ENCODE measurements at places on chromosomes 16 and 17.

DNA sequence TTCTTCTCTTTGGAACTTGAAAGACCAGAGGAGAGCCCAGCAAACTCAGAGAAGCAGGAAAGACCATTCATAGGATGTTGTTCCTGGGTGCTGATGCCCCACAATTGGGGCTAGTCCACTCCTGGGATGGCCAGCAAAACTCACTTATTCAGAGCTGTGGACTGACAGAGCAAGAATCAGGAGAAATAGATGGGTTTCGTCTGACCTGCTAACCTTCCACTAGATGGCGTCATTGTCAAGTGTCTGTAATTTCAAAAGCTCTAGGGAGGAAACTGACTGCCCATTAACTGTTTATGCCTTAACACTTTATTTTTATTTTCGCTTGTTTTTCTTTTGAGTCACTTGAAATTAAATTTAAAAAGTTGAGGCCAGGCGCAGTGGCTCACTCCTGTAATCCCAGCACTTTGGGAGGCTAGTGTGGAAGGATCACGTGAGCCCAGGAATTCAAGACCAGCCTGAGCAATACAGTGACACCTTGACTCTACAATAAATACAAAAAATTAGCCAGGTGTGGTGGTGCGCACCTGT, 28.7 kb upstream of the MILR1 start:
- peaks cover 6% of the 10 kb centered on the region for H3K4me1 ChIP-seq
- no peaks in the 10 kb centered on the region for H3K36me3 ChIP-seq
- H3K27me3 ChIP-seq: no peaks in the 10 kb centered on the region
- no peak overlapping the region for H3K4me3 ChIP-seq
- peak; percentile 31 for DNase-seq

- H3K27me3 ChIP-seq: no peaks in the 10 kb centered on the region
- peaks cover 27% of the 10 kb centered on the region for H3K36me3 ChIP-seq
- peaks cover 19% of the 10 kb centered on the region for H3K4me1 ChIP-seq
- H3K27ac ChIP-seq: peak overlapping the region; percentile 100
- DNase-seq: no peak
Measured at GRCh38 chr17:41692722-41693521, 4.2 kb downstream of the EIF1 start.

GRCh38 chr17:66965801-66966262, 1.3 kb downstream of the CACNG4 start:
- peaks cover 3% of the 10 kb centered on the region for H3K4me1 ChIP-seq
- H3K27ac ChIP-seq: no peak overlapping the region
- DNase-seq: no peak

GRCh38 chr16:75038036-75038858, 39.4 kb downstream of the ZNRF1 start:
- no peak overlapping the region for H3K27ac ChIP-seq
- H3K27me3 ChIP-seq: no peaks in the 10 kb centered on the region
- no peak overlapping the region for H3K4me3 ChIP-seq

GRCh38 chr17:64327201-64327930, 63.3 kb downstream of the PECAM1 start:
- H3K36me3 ChIP-seq: peaks cover 14% of the 10 kb centered on the region
- H3K27me3 ChIP-seq: no peaks in the 10 kb centered on the region
- H3K27ac ChIP-seq: no peak overlapping the region
- H3K4me1 ChIP-seq: peaks cover 39% of the 10 kb centered on the region
- no peak for DNase-seq
- H3K4me3 ChIP-seq: no peak overlapping the region

- H3K4me1 ChIP-seq: no peaks in the 10 kb centered on the region
- no peak overlapping the region for H3K27ac ChIP-seq
- peaks cover 6% of the 10 kb centered on the region for H3K27me3 ChIP-seq
- no peak for DNase-seq
Measured at GRCh38 chr17:6212766-6213165, 142.6 kb downstream of the WSCD1 start.

- no peak overlapping the region for H3K27ac ChIP-seq
- no peaks in the 10 kb centered on the region for H3K4me1 ChIP-seq
- H3K27me3 ChIP-seq: peaks cover 3% of the 10 kb centered on the region
- no peak for DNase-seq
- no peak overlapping the region for H3K4me3 ChIP-seq
Measured at GRCh38 chr16:66676599-66676998, 19.9 kb downstream of the CMTM4 start.

GRCh38 chr16:50956637-50957036, 194.4 kb downstream of the SALL1 start:
- H3K27me3 ChIP-seq: peaks cover 4% of the 10 kb centered on the region
- H3K36me3 ChIP-seq: no peaks in the 10 kb centered on the region
- H3K4me3 ChIP-seq: no peak overlapping the region
- no peak for DNase-seq
- H3K4me1 ChIP-seq: no peaks in the 10 kb centered on the region
- no peak overlapping the region for H3K27ac ChIP-seq

DNA sequence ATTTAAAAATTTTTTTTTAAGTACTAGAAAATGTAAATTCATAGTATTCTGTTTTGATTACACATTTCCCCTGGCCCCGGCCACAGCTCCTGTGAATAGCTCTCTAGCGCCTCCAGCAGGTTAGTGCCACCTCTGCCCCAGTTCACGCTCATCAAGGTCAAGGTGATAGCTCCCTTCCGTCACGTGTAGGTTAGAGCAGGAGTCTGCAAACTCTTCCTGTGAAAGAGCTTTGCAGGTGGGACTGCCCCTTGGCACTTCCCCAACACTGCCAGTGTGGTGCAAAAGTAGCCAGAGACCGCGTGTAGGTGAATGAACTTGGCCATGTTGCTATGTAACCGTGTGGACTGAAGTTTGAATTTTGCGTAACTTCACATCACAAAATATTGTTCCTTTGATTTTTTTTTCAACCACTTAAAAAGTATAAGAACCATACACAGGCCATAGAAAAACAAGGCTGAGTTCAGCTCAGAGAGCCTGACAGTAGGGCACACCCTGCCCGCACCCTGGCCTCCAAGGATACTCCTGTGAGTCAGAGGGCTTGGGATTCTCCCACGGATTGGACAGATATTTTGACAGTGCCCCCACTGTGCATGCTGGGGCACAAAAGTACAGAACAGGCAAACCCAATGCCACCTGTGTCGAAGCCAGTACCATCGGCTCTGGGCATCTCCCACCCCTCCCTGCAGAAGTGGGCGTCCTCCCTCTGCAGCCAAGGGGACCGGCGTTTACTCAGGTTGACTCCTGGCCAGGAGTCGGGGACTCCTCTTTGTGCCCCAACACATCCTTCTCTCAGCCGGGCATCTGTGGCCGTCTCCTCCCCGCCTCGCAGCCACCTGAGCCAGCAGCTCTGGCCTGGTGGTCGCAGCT, 92.0 kb upstream of the CHMP6 start:
- H3K4me1 ChIP-seq: peaks cover 22% of the 10 kb centered on the region
- no peaks in the 10 kb centered on the region for H3K27me3 ChIP-seq
- peak overlapping the region; percentile 94 for H3K27ac ChIP-seq
- DNase-seq: no peak

DNA sequence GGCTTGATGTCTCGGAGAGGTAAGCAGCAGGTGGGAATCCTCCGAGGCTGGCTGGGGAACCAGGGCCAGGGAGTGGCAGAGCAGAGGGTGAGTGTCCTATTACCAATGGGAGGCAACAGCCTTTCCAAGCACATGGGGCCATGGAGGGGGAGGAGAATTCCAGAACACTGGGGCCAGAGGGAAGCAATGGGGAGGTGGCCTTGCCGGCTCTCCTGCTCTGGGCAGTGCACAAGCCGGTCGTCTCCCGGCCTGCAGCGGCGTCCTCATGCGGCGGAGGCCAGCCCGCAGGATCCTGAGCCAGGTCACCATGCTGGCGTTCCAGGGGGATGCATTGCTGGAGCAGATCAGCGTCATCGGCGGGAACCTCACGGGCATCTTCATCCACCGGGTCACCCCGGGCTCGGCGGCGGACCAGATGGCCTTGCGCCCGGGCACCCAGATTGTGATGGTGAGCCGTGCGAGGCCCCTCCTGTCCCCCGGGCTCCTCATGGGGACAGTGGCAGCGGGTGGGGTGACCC, 21.9 kb downstream of the SGSH start:
- H3K27ac ChIP-seq: no peak overlapping the region
- H3K36me3 ChIP-seq: no peaks in the 10 kb centered on the region
- no peak overlapping the region for H3K4me3 ChIP-seq
- peaks cover 8% of the 10 kb centered on the region for H3K27me3 ChIP-seq

DNA sequence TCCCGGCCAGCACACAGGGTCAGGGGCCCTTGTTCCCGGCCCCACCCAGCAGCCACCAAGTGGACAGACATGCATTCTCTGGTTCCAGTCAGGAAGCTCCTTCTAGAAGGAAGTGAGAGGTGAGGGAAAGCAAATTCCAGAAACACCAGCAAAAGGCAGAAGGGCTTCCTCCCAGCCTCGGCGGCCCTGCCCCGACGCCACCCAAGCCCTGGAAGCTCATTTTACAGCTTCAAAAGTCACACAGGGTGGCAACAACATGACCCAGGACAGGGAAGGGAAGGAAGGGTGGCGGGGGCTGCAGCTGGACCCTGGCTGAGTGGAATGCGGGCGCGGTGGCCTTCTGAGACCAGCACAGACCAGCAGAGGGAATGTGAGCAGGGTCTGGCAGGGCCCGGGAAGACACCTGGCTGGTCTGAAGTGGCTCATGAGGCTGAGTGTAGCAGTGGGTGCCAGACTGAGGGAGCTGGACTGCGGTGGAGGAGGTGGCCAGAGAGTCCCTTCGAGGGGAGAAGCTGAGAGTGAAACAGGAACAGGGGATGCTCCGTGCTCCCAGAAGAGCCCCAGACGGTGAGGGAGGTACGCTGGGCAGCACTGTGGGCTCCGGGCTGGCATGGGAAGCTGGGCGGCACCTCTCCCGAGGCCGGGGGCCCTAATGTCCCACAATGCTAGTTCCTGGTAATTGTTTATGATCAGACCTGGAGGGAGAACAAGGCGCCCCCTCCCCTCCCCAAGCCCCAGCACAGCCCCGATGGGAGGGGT, 1.9 kb upstream of the UNC13D start:
- H3K4me1 ChIP-seq: peaks cover 20% of the 10 kb centered on the region
- H3K4me3 ChIP-seq: no peak overlapping the region
- H3K27me3 ChIP-seq: no peaks in the 10 kb centered on the region
- peaks cover 21% of the 10 kb centered on the region for H3K36me3 ChIP-seq
- DNase-seq: no peak

GRCh38 chr16:81511371-81511770, 66.8 kb downstream of the CMIP start:
- DNase-seq: no peak
- no peaks in the 10 kb centered on the region for H3K27me3 ChIP-seq
- no peak overlapping the region for H3K4me3 ChIP-seq
- H3K36me3 ChIP-seq: peaks cover 3% of the 10 kb centered on the region

GRCh38 chr17:48055531-48056245, 7.5 kb downstream of the NFE2L1 start:
- no peaks in the 10 kb centered on the region for H3K27me3 ChIP-seq
- peaks cover 41% of the 10 kb centered on the region for H3K36me3 ChIP-seq
- peaks cover 47% of the 10 kb centered on the region for H3K4me1 ChIP-seq
- peak overlapping the region; percentile 92 for H3K27ac ChIP-seq
- DNase-seq: no peak

GRCh38 chr17:32757963-32758362, 119.0 kb downstream of the MYO1D start:
- H3K36me3 ChIP-seq: peaks cover 7% of the 10 kb centered on the region
- no peaks in the 10 kb centered on the region for H3K4me1 ChIP-seq
- H3K4me3 ChIP-seq: no peak overlapping the region
- DNase-seq: no peak
- no peaks in the 10 kb centered on the region for H3K27me3 ChIP-seq
- no peak overlapping the region for H3K27ac ChIP-seq

DNA sequence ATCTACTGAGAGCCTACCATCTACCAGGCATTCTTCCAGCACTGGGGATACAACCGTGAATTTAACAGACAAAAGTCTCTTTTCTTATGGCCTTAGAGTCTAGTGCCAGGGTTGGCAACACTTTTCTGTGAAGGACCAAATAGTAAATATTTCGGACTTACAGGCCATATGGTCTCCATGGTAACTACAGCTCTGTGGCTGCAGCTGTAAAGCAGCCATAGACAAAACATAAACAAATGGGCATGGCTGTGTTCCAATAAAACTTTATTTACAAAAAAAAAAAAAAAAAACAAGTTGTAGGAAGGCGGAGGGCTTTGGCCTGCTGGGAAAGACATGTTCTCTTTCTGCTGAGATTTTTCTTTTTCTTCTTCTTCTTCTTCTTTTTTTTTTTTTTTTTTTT, 98.7 kb downstream of the ABCC12 start:
- H3K4me1 ChIP-seq: peaks cover 5% of the 10 kb centered on the region
- no peak overlapping the region for H3K4me3 ChIP-seq
- H3K36me3 ChIP-seq: no peaks in the 10 kb centered on the region
- H3K27ac ChIP-seq: no peak overlapping the region

- H3K4me1 ChIP-seq: no peaks in the 10 kb centered on the region
- H3K27me3 ChIP-seq: no peaks in the 10 kb centered on the region
- H3K27ac ChIP-seq: no peak overlapping the region
- no peak for DNase-seq
- H3K4me3 ChIP-seq: no peak overlapping the region
Measured at GRCh38 chr17:4009186-4009785, 45.0 kb upstream of the ATP2A3 start.

DNA sequence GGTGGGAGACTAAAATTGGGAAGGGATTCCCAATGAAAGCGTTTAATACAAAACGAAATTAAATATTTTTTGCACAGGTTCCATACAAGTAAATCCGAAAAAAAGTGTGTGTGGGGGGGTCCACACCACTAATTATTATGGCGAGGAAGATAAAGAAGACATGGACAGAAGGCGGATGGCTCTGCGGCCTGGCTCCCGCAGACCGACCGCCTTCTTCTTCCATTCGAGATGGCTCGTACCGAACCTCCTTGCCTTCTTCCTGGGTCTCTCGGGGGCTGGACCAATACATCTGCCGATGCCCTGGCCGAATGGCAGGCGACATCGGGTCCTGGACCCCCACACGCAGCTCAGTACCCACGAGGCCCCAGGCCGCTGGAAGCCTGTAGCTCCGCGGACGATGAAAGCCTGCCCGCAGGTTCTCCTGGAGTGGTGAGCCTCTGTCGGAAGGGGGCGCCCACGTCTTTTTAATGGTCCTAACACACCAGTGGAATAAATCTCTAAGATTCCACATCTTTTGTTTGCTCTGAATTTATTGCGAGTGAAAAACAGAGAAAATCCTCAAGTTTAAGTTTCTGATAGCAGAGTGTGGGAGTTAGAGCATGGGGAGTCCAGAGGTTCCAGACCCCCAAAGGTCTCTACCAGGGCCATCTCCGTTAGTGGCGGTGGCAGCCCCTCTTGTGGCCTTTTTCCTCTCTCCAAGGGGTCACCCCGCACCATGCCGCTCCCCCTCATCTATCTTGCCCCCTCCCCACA, 1.4 kb downstream of the PRAC2 start:
- peaks cover 41% of the 10 kb centered on the region for H3K27me3 ChIP-seq
- DNase-seq: no peak
- H3K4me3 ChIP-seq: peak overlapping the region; percentile 61

DNA sequence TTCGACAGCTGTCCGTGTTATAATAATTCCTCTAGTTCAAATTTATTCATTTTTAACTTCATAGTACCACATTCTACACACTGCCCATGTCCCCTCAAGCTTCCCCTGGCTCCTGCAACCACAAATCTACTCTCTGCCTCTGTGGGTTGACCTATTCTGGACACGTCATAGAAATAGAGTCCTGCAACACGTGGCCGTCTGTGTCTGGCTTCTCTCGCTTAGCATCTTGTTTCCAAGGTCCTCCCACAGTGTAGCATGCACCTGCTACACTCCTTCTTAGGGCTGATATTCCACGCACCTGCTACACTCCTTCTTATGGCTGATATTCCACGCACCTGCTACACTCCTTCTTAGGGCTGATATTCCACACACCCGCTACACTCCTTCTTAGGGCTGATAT, 16.5 kb downstream of the SCGB1C2 start:
- no peaks in the 10 kb centered on the region for H3K36me3 ChIP-seq
- H3K4me1 ChIP-seq: no peaks in the 10 kb centered on the region
- no peak overlapping the region for H3K4me3 ChIP-seq
- H3K27me3 ChIP-seq: peaks cover 9% of the 10 kb centered on the region
- no peak for DNase-seq
